Left kidney (tissue), 8 donors: ENCODE measurements at places on chromosomes 5 and 9. TPM values are rescaled to one million over a fixed set of nuclear protein-coding genes. Genes with fewer than 3 reads are reported as not detected.
A peak's percentile ranks its signal among the peaks of the same experiment; 100 is the strongest.

DNA sequence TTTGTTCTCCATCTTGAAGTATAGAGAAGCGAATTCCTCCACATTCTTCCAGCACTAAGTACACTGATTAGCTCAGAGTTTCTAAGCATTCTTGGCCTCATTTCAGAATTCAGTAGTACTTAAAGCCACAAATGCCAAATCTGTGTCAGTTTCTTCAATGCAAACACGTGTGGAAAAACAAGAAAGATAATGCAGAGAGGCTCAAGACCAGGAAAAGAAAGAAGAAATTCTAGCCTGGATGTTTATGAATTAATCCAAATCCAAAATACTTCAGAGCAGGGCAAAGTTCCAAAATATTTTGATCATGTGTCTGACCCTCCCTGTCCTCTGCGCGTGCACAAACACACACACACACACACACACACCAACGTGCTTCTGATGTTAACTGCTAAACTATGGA is 457.6 kb downstream of the SLCO4C1 start:
- no peak for DNase-seq

DNA sequence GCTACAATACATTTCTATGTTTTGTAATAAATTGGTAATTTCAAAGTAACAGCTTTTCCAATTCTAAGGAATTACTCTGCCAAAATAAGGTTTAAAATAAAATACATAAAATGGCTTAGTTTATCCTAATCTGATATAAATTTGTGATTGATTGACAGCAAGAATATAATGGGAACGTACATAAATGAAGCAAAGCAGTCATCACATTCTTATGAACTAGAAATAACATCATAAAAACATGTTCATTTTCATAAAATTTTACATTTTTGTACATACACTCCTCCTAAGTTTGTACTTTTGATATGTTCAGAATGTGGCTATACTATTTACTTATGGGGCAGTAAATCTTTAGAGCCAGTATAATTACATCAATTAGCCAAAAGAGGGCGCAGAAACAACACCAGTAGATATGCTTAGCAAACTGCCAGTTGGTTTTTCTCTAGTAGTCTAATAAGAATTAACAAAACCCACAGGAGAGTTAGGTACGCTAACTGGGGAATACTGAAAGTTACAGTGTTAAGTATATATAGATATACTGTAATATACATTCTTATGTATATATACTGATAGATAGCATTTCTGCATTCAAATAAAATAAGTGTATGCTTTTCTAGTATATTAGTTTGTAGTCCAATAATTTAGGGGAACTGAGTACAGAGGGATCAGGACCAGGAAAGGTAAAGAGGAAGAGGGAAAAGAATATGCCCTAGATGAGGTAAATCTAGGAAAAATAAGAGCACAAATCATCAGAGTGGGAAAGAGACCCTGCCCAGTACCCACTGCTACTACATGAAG is 76.8 kb downstream of the ZDHHC21 start:
- peak; percentile 44 for DNase-seq

The FRRS1L gene
- polyA plus RNA-seq, result 2.3 TPM

The PURA gene
- polyA plus RNA-seq, result 13.0 TPM

DNA sequence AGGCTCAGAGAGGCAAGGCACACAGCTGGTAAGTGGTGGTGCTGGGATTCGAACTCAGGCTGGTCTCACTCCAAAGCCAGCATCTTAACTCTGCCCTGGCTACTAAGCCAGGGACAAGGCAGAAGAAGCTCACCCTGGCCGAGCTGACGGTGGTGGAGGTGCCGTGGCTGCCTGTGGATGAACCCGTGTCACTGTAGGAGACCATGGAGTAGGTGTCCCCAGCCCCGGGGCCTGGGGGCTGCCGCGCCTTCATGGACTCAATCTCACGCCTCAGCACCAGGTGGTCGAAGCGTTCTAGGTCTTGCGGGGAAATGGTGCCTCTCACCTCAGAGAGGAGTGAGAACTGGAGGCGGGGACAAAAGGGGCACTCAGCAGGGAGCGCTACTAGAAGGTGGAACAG is 35.4 kb upstream of the AKNA start:
- no peak for DNase-seq

DNA sequence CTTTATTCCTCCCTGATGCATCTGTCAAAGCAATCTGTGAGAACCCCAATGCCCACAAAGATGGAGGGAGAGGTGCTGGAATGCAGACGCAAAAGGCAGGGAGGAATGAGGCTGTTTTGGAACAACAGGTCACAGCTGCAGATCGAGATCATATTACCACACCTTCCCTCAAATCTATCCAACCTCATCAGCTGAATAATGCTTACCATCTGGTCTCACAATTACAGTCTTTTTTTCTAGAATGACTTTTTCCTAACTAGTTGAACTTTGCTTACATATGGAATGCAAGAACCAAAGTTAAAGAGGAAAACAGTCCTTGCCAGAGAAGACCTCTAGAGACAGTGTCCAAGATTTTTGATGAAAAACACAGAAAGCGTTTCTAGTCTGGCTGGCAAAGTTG is 158.1 kb downstream of the LPAR1 start:
- peak; percentile 34 for DNase-seq

DNA sequence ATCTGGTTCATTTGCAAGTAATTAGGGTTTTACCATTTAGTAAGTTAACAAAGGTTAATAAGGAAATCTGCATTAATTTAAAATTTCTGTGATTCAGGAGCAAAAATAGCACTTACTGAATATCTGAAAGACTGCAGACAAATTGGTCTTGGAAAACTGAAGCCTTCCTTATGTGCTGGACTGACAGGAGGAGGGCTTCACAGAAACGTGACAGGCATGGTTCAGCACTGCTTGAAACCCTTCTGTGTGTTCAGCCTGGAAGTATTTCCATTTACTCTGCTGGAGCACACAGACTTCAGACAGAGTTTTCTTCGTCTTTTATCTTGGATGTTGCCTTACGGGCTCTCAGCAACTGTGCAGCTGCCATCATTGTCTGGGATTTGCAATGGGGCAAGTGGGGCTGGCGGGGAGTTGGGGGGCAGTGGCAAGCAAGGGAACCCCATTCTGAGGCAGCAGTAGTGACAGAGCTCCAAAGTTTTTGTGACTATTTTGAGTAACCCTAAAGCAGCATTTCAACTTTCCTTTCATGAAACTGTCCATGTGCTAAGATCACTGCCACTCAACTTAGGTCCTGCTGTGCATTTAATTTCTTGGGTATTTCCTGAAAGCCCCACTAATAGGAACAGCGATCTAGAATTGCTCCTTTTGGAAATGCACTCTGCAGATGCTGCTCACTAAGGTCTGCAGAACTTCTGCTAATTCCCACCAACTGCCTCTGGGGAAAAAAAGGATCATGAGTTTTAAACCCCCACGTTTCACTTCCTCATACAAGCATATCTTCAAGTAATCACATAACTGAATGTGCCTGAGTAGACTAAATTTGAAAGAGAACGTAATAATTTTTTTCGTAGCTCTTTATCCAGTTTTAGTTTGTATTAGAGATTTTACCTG is 56.6 kb downstream of the KCNN2 start:
- DNase-seq, result peak; percentile 5

GRCh38 chr5:10913841-10914240 is 152.8 kb upstream of the DAP start:
- DNase-seq, result no peak

- DNase-seq, result no peak
These were observed 137.6 kb upstream of the GPR151 start for GRCh38 chr5:146653560-146653959.

- DNase-seq, result no peak
These were observed 298.5 kb upstream of the IZUMO3 start for GRCh38 chr9:24844217-24844616.

- no peak for DNase-seq
These were observed 5.7 kb downstream of the MAMDC4 start for GRCh38 chr9:136857581-136858412.

The FAT2 gene
- 9.4 TPM for polyA plus RNA-seq

DNA sequence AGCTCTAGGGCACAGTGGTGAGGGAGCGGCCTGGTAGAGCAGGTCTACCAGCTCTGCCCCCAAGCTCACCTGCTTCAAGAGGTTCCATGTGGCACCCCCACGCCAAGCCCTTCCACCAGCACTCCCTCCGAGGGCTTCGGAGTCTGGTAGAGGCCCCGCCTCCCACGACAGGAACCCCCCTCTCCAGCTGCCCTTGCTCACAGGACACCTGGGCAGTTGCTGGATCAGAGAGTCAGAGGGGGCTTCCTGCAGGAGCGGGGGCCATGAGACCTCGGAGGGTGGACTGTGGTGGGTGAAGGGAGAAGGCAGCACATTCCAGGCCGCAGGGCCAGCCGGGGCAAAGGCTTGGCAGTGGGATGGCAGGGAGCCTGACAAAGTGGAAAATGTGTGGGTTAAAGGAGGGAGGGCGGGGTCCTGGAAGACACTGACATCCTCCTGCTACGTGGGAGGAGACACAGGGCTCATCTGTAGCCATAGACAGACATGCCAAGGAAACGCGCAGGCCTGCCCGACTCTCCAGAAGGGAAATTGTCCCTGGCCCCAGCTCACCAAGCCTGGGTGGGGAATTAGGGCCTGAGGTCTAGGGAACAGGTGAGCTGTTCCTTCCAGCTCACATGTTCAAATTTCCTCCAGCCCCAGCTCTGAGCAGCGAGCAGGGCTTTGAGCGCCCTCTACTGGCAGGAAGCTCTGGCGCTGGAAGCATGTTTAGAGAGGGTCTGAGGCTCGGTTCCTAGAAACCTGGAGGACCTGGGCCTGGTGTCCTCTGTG is 74.2 kb downstream of the NTNG2 start:
- DNase-seq, result peak; percentile 67

DNA sequence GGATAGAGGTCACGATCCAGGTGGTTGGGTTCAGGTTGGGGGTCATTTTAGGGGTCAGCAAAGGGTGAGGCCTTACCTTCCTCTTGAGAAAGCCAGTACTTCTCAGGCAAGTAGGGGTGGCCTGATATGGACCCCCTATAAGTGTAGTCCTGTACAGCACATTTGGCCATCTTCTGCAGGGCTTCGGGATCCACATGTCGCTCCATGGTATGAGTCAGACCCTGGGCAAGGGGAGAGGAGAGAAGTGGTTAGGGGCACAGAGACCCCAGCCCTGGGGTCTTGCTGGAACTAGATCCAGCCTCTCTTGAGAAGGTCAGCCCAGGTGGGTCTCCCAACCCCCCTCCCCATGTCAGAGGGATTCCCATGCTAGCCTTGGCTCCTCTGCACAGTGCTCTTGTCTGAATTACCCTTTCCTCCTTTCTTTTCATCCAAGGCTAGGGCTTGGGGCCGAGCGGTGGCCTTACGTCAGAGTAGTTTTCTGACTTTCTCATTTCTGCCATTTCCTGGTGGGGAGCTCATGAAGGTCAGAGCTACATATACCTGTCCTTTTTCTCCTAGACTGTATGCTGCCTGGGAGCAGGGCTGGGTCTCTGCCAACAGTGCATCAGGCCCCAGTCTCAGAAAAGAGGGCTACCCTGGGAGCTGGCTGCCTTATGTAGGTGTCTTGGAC is 9.0 kb upstream of the MYORG start:
- no peak for DNase-seq

- no peak for DNase-seq
These were observed 66.4 kb upstream of the MARCHF11 start for GRCh38 chr5:16245956-16246355.

GRCh38 chr5:149285153-149285552 is 13.5 kb downstream of the AFAP1L1 start:
- DNase-seq, result no peak

The OCLN gene
- 49.7 TPM for polyA plus RNA-seq

GRCh38 chr5:38258319-38259061 is at the start of gene EGFLAM:
Gene EGFLAM (plus strand): TSS chr5:38258559. CDS start chr5:38258755, 196 bp downstream.
- peak; percentile 57 for DNase-seq

The PRUNE2 gene
- polyA plus RNA-seq, result 16.4 TPM

DNA sequence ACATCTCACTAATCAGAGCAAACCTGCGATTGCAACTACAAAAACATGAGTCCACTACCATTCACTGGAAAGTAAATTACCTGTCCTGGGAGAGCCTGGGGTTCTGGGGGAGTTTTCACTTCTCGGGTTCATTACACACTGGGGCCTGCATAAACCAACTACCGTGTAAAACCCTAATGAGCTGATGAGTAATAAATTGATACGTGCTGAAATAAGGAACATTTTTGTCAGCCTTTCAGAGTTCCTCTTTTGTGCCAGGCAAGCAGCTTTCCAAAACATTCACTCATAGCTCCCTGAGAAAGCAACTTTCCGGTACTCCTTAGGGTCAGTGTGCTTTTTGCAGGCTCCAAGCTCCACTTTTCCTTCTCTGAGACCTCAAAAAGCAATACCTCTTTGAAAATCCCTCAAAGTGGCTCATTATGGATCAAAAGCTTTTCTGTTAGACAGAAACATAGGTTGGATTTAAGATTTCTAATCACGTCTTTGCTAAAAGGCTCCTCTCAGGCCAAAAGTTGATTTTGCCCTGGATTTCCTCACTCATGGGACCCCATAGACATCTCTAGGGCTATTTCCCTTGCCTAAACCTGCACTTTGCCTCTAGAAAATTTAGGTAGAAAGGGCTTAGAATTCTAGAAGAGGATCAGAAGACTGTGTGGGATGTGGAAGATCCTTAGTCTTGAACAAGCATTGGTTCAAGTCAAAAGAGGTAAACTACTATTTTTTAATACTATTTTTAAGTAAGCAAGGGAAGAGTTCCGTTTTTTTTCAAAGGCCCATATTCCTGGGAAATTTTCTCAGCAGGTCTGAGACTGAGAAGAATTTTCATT is 74.8 kb downstream of the ST8SIA4 start:
- peak; percentile 18 for DNase-seq

The FAXDC2 gene
- polyA plus RNA-seq, result 42.6 TPM

The BARX1 gene
- 0.25 TPM for polyA plus RNA-seq

DNA sequence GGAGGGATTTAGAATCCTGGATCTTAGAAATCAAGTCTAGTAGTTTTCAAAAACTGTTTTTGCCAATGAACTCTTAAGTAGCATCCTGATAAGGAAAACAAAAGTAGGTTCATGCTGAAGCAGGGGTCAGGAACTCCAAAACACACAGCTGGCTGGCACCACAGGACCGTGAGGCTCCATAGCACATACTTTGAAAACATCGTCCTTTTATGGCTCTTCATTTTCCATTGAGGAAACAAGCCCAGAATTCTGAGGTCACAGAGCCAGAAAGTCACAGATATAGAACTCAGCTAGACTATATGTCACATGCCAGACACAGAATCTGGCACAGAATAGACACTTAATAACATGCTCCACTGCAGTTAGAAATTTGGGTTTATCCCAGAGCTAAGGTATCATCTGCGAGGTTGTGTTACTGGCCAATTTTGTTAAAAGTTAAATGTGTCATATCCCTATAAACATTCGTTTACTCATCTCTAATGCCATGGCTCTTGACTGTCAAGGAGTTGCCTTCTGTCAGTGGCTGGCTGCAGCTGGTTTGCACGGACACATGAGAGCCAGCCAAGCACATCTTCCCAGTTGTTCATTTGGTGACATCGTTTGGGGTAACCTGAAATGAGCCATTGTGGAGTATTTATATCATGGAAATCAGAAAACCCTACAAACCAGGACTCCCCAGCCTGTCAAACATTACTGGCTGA is 58.8 kb downstream of the FAM78A start:
- DNase-seq, result no peak

DNA sequence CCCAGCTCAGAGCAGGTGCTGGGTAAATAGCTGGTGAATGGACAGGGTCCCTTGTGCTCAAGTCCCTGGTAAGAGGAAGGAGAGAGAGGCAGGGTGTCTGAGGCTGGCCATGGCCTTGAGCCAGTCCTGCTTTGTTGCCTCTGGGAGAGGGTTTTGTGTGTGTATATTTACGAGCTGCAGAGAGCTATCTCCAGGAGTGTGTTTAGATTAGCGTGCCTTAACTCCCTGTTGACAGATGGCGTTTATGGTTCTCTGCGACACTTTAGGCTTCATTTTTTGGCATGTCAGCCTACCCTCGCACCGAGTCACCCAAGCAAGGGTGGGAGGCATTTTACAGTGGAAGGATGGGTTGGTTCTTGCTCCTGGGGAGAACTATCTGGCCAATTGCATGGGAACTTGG is 22.2 kb downstream of the HMCN2 start:
- DNase-seq, result no peak
